Activated CD4-positive, alpha-beta T cell treated with anti-CD3 and anti-CD28 coated beads, Interleukin-2, amount 50 U/mL, for 1 hour (primary cell): ENCODE measurements at places on chromosomes 2 and 18.

- no peak for DNase-seq
Observed at GRCh38 chr2:184683911-184684310, 85.6 kb downstream of the ZNF804A start.

DNA sequence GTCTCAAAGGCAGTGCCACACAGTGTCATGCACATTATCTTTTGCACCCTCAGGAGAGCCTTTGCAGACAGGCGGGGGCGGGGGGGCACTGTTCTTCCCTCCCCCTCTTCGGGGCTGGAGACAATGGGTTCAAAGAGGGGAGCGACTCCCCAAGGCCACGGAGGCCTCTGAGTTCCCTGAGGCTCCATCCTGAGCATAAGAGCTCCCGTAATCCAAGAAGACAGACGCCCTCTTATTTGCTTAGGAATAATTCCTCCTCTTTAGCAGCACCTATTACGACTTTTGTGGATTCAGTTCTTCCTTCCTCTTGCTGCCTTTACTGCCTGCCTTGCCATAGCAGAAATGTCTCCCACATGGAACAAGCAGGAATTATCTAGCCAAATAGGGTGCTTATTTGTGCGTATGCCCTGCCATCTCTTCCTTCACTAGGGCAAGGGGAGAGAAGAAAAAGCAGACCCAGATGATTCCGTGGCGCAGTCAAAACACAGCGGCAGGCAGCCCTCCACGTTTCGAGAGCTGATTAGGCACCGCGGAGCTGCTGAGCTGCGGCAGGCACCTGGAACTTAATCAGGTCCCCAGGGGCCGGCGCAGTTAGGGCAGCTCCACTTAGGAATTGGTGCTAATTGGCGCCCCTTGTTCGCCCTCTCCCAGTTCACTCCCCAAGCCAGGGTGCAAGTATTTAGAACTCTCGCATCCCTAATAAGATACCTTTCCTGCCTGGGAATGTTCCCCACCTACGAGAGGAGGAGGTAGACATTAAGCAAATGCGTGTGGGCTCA lies 233.4 kb upstream of the MYT1L start:
- no peak for DNase-seq

GRCh38 chr2:223884399-223884798 lies 47.0 kb upstream of the AP1S3 start:
- no peak for DNase-seq

GRCh38 chr18:10319026-10319425 lies 135.4 kb upstream of the APCDD1 start:
- DNase-seq: no peak

DNA sequence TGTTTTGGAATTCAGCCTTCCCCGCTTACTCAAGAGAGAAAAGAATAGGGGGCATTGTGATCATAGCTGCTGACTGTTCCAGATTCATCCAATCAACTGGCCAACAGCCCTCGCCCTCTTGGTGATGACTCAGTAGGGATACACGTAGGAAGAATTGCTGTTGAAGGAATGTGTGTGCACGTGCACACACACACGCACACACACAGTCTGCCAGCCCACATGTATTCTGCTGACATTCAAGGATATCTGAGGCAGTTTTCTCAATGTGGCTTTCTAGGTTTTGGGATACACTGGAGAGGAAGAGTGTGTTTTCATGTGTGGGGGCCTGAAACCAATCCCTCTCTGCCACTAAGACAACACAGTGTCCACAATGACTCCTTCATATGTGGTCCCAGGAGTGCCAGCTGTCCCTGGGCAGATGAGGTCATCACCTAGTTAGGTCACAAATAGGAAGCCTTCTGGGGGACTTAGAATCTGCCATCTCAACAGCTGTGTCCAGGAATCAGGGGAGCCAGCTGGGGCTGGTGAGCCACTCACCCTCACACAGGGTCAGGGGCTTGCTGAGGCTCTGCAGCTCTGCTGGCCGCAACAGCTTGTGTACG lies 352.6 kb downstream of the SS18 start:
- DNase-seq: no peak

DNA sequence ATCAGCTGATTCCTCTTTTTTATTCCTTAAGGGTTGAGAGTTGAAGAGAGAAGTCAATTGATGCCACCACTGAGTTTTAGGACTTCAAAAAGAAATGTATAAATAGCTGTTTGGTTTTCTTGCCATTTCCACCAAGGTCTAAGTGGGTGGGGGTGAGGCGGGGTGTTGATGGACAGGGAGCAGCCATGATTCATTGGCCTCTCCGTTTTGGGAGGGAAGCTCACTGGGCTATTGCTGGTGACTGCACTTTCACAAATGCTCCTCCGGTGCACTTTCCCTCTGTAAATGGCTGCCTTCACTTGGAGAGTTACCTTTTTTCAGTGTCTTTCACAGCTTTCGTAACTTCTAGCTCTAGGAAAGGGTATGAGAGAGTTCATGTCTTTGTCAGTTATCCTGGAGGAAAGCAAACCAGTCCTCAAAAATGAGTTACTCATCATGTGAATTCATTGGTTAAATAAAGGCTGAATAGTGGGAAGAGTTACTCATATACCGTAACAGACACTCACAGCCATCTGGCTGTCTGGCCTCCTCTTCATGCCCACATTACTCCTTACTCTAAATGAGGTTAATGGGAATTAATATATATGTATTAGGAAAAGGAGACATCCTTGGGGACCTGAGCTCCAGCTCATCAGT lies 17.4 kb upstream of the CTAGE1 start:
- no peak for DNase-seq

- no peak for DNase-seq
Observed at GRCh38 chr18:755506-755905, 43.1 kb upstream of the ENOSF1 start.

DNA sequence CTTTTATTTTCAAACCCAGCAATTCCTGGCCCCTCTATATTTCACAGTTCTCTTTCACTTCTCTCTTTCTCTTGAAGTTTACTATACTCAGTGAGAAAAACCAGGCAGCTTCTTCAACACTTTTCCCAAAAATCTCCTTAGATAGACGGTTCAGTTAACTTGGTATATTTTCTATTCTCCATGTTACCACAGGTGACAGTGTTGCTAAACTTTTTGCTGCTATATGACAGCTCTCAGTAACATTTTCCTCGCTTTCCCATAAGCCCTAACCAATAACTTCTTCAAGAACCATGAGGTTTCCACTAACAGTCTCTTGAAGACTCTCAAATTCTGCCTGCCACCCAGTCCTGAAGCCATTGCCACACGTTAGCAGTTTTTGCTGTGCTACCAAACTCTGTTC lies 45.8 kb downstream of the CYBRD1 start:
- no peak for DNase-seq

- no peak for DNase-seq
Observed at GRCh38 chr2:33859176-33859575, 260.1 kb upstream of the FAM98A start.

DNA sequence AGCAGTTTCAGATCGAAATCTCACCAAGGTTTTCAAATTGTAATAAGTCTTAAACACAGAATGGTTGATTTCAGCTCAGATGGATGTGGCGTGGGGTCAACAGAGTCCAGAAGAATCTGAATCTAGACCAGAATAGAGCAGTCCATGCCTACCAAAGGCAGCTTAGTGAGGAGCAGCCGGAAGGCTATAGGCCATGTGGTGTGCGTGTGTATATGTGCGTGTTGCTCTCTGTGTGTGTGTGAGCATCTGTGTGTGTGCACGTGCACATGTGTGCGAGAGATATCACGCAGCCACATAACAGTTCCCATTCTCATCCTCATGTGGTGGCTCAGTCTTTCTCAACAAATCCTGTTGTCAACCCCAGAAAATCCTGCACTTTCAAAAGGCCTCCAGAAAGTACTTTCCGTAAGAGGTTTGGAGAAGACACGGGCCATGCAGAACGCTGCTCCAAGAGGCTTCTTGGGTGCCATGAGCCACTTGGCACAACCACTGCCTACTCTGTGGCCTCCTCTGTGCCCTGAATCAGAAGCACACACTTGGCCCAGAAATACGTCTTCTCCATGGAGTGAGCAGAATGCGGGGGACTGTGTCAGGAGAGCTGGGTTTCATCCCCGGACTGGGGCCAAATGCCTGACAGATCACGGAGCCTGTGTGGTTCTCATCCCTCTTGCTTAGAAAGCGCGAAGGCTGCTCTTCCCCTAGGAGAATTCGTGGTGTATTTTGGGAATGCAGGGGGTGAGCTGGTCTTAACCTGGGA lies 67.3 kb downstream of the ACKR3 start:
- no peak for DNase-seq
